Activated CD4-positive, alpha-beta T cell treated with anti-CD3 and anti-CD28 coated beads, Interleukin-2, amount 10 ng/mL, durations not matched to agents 24 days and 14 days (primary cell): ENCODE measurements at places on chromosomes 3 and 15. TPM values are rescaled to one million over a fixed set of nuclear protein-coding genes. Genes with fewer than 3 reads are reported as not detected.

The LRTM1 gene
- not detected in 2 replicates for total RNA-seq

DNA sequence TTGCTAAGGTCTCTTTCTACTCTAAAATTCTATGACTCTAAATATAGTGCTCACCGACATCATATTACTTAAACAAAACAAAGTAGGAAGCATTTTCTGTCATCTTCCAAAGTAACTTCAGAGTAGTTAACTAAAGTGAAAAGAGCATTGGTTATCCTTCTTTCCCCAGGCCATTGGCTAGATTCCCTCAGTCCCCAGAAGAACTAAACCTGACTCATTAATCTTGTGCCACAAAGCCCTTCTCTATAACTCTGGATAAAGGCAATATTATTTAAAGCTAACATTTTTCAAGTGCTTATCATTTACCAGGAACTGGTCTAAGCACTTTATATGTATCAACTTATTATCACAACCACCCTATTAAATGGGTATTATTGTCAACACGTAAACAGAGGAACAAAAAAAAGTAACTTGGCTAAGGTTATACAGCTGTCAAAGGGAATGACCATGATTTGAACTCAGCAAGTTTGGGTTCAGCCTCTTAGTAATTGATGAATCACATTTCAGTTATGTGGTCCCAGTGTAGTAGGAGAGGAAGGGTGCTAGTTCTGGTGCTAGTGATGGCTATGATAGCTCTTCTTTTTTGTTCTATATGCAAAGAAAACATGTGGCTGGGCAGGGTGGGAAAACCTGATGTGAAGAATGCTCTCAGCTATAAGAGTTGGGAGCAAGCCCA is 304.9 kb downstream of the FGF12 start:
- no peak for DNase-seq

The MASP1 gene
- not detected in 2 replicates for total RNA-seq

- peak; percentile 70 for DNase-seq
These were observed 17.5 kb downstream of the CCR8 start for GRCh38 chr3:39346785-39347585.

DNA sequence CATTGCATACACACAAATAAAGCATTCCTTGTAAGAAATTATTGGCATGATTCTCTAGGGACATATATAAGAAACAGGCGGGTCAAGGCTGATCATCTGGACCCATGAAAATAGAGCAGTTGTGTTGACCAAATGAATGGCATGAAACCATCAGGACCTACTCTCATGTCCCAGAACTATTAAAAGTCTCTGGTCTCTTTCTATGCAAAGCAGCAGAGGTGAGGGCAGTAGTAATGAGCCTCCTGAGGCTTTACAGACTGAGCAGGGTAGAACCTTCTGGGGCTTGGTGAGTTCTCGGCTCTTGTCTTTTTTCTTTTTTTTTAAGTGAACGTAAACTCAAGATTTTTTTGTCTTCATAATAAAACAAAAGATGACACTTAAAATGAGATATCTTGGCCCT is 9.3 kb downstream of the GLDN start:
- DNase-seq, result no peak

GRCh38 chr3:173513123-173513522 is 115.6 kb downstream of the NLGN1 start:
- no peak for DNase-seq

The GPR171 gene
- 159 and 164 TPM in 2 replicates for total RNA-seq

GRCh38 chr3:177906578-177907229 is 629.5 kb upstream of the KCNMB2 start:
- no peak for DNase-seq

The DCLK3 gene
- not detected in 2 replicates for total RNA-seq

- no peak for DNase-seq
These were observed 17.5 kb downstream of the GASK1A start for GRCh38 chr3:42996633-42997075.

GRCh38 chr15:25406846-25407245 is 32.0 kb downstream of the UBE3A start:
- no peak for DNase-seq

GRCh38 chr15:41839781-41840491 is 1.3 kb downstream of the PLA2G4B start:
- DNase-seq, result no peak

The LRIG1 gene
- 50.3 and 52.8 TPM in 2 replicates for total RNA-seq

DNA sequence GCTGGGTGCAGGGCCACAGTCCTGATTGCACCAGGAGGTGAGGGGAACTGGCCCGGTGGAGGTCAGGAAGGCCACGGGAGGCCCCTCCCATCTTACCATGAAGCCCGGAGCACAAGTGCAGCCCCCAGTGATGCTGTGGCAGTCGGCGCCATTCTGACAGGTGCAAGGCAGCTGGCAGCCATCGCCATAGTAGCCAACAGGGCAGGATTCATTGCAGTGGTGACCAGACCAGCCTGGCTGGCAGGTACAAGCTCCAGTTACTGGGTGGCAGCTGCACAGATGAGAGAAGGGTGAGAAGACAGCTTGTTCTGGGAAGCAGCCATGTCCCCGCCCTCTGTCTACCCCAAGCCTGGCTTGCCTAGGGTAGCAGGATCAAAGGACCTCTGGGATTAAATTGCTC is 88.2 kb downstream of the RAB11A start:
- DNase-seq, result no peak

The CLDN1 gene
- 0.33 and 0.52 TPM in 2 replicates for total RNA-seq

The CADM2 gene
- total RNA-seq, result not detected in 2 replicates

The AP3B2 gene
- not detected in 2 replicates for total RNA-seq

GRCh38 chr15:99614749-99615288 is 49.0 kb downstream of the MEF2A start:
- no peak for DNase-seq
